Stimulated activated CD8-positive, alpha-beta memory T cell treated with anti-CD3 and anti-CD28 coated beads, Interleukin-4, amount 100 ng/mL, for 4 hours (primary cell): ENCODE measurements at places on chromosomes 5 and 9.

DNA sequence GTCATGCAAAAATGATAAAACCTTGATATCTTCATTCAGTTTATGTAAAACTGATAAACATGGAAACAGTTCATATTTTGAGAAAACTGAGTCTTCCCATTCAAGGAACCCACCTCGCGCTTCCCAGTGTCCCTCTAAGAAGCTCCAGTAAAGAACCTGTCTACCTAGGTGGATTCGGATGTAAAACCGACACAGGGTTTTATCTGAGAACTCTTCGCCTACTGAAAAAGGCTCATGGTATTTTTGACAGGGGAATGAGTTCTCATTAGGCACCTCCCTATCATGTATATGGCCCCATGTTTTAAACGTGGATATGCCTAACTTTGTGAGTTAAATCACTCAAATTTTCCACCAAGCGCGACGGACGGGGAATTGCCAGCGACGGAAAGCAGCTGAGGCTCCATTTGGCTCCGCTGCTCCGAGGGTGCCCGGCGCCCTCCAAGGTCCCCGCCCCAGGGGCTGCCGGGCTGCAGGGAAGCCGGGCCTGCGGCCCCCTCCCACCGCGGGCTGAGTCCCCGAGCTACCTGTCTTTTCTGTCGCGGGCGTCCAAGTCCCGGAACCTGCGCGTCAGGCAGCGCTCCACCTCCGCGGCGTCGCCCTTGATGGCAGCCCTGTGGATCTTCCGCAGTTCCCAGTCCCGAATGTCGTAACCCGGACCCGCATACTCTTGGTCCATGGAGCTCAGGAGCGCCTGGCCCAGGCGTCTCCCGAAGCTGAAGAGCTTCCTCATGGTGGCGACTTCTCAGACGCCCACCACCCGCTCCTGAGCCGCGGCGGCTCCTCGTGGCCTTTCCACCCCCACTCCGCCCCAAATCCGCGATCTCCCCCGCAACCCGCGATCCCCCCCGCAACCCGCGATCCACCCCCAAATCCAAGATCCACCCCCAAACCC, 594 bp downstream of the ANKRD18A start:
- DNase-seq = no peak

DNA sequence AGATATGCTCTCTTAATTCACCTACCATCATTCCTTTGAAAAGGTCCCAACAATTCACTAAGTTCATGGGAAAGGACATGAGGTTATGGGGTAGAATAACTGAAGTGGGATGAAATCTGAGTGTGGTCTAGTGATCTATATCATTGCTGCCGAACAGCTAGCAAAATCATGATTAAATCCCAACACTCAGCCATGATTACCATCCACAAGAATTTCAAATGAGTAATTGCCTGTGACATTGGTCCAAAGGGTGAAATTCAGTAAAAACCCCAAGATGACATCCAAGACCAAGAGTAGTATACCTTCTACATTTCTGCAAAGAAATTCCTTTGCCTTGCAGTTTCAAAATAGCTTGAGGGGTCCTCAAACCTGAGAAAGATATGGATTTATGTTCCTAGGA, 225.6 kb downstream of the SPOCK1 start:
- no peak for DNase-seq

GRCh38 chr5:73523861-73524260, 25.6 kb downstream of the BTF3 start:
- DNase-seq = no peak

GRCh38 chr9:110746211-110746930, 77.8 kb downstream of the MUSK start:
- no peak for DNase-seq

GRCh38 chr5:135139381-135140134, 105.5 kb upstream of the PITX1 start:
- no peak for DNase-seq
